Dermis microvascular lymphatic vessel endothelial cell (primary cell): ENCODE measurements at places on chromosomes 11 and 22. TPM values are rescaled to one million over a fixed set of nuclear protein-coding genes. Genes with fewer than 3 reads are reported as not detected.

- DNase-seq: no peak
These were observed 12.0 kb downstream of the BRSK2 start for GRCh38 chr11:1401656-1402221.

OR52N4 gene
- not detected in 2 replicates for total RNA-seq

TPBGL gene
- total RNA-seq: under 0.01 and 0.13 TPM in 2 replicates

DNA sequence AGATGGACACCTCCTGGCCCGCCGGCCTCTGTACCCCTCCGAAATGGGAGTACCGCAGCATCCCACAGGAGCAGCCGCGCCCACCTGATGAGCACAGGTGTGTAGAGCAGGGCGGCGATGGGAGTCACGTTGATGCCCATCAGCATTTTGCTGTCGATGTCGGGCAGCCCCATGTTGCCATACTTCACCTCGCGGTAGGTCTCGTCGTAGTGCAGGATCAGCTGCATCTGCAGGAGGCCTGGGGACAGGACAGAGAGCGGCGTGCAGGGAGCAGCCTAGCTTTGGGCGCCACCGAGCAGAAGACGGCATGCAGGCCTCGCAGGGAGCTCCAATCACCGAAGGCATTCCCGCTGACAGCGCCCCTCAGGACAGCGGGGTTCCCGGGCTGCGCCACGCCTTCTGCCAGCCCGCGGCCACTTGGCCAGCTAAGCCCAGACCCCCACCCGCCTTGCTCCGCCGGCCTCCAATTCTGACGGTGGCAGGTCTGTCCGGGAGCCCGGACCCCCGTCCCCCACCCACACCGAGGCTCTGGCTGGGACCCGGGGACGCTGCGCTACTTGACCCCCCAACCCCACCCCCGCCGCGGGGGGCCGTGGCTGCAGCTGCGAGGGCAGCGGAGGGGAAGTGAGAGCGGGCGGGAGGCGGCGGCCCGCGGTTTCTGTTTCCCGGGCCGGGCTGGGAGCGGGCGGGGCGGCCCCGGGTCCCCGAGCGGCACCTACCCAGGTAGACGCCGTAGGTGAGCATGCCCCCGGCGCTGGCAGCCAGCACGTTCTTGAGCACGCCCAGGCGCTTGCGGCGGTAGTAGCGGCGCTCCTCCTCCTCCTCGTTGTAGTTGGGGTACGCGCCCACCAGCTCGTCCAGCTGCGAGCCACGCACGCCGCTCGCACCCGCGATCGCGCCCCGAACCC lies 705 bp downstream of the UNC93B1 start:
- no peak for DNase-seq

KCNE3 gene
- total RNA-seq: 0.51 and 1.0 TPM in 2 replicates
